ENCODE measurements at places on chromosomes 4 and X.

- no peak for DNase-seq
Observed at GRCh38 chrX:111854556-111855490, 21.2 kb upstream of the TRPC5OS start.

DNA sequence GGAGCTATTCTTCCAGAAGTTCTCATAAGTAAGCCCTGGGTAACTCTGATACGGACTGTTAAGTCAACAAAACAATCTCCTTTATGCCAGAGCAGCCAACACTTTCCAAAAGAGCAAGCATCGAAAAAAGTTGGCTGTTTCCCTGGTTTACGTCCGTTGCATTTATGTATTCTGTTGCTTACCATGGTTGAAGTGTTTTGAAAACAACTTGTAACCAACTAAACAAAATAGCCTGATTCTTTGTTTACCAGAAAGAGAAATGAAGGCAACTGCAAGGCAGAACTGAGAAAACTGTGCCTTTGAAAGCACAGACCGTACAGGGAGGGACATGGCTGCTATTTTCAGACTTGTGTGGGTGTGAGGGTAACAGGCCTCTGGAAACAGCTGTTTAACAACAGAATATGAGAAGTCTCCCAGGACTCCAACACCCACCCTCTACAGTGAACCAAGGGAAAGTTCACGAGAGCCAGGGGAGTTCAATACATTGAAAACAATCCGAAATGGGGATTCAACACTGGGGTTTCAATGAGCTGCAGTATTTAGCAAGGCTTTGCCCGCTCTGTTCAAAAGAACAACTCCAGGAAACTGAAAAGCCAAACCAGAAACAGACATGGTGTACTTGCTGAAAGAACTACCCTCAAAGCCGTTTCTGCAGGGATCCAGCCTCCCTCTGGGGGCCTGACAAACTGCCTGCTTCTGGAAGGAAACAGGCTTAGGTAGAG is 95.8 kb upstream of the EGFL6 start:
- no peak for DNase-seq

- no peak for DNase-seq
Observed at GRCh38 chr4:98289375-98289774, 28.2 kb downstream of the RAP1GDS1 start.

- DNase-seq: no peak
Observed at GRCh38 chr4:168502861-168503260, 6.0 kb downstream of the PALLD start.

- DNase-seq: peak; percentile 34
Observed at GRCh38 chrX:118726887-118727685, at the start of gene IL13RA1. Gene IL13RA1, plus strand, starts transcription at chrX:118727606. Its CDS starts 33 bp downstream, at chrX:118727639.

GRCh38 chr4:119597377-119597776 is 31.2 kb downstream of the PDE5A start:
- no peak for DNase-seq

GRCh38 chrX:119602701-119603255 is 3.4 kb downstream of the NKRF start:
- no peak for DNase-seq

All from hypothalamus (tissue), 51 donors.